ENCODE measurements at places on chromosomes 5 and 9.

GRCh38 chr5:66646570-66646969, 50.4 kb downstream of the MAST4 start:
- peak; percentile 39 for DNase-seq

DNA sequence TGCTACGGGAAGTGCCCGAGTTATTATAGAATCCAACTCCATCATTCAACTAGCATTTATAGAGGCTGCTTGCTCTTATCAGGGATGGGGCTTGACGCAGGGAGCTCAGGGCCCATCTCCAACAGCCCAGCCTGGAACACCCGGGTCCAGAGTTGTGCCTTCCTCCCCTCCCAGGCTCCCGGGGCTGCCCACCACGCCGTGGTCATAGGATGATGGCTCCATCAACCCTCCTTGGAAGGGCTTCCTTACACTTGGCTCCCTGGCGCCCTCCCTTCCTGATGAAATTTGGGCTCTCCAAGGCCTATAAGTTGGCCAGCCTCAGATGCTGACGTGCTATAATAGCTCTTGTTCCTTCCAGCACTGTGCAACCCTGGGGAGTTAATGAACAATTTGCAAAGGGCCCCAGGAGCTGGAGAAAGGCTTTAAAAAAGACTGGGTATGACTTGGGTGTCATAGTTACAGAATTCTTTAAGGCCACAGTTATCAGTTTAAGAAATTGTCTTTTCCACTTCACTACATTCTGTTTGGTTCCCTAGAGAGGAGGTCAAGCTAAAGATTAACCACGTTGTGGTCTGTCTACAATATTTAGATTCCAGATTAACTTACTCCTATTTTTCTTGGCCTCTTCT, 42.5 kb upstream of the GADD45G start:
- DNase-seq = no peak

DNA sequence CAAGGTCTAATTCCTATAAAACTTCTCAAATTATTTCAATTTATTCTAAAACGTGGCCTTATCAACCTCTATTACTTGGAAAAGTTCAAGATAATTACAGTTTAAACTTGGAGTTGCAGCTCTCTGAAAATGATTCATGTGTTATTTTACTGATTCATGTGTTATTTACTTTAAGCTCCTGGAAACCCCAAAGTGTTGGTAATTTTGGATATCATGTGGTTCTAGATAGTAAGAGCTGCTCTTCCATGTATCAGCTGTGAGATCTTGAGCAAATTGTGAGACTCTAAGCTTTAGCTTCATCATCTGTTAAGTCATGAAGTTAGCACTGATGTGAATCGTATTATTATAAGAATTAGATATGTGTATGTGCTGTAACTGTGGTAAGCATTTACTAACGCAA, 749.2 kb downstream of the TLE4 start:
- no peak for DNase-seq

GRCh38 chr9:126854734-126855133, 5.7 kb upstream of the ZBTB34 start:
- no peak for DNase-seq

DNA sequence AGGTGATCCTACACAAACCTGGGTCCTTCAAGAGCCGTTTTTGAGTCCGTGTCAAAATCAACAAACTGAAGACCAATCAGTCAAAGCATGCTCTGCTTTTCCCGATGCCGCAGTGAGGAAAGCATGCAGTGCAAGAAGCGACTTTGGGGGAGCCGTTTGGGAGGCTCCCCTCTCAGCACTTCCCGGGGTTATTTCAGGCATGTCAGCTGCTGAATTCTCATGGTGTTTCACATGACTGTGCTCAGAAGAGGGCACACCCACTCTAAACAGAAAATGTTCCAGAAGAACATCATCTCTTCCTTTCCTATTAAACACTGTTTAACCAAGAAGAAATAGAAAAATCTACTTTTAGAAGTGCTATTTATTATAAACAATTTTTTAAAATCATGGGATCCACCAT, 125.5 kb downstream of the EPB41L4A start:
- no peak for DNase-seq

Measured in SK-N-DZ (cell line).